ENCODE measurements at places on chromosomes 4 and X.
A peak's percentile ranks its signal among the peaks of the same experiment; 100 is the strongest.

DNA sequence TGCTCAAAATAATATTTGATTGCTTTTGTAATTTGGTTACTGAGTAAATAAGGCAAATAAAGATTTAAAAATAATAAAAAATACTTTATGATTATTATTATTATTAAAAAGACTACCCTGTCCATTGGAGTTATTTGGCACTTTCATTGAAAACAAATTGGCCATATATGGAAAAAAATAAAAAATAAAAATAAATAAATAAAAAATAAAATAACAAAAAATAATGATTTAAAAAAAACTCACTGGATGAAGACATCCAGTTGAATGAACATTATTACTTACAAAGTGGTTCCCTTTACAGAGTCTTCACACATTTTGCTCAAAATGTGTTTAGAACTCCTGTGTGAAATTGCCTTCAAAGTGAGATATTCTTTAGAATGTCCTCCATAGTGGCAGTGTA, 141.3 kb upstream of the ANXA3 start:
- DNase-seq = no peak

GRCh38 chr4:162865102-162865501, 301.6 kb downstream of the NAF1 start:
- DNase-seq = no peak

DNA sequence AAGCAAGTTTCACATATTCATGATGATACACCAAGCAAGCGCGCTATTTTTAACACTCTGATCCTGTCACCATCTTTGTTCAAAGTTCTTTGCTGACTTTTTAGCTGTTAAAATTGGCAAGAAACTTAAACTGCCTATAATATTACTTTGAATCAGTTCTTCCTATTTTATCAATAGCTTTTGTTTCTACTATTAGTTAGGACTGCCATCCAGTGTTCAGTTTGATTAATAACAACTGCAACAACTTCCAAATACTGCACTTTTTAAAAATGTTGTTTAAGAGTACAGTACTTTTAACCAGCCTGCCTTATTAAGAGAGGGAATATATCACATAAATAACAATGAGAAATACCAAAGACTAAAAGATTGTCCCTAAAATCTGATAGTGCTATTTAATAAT, 614.3 kb downstream of the FAM133A start:
- DNase-seq = no peak

DNA sequence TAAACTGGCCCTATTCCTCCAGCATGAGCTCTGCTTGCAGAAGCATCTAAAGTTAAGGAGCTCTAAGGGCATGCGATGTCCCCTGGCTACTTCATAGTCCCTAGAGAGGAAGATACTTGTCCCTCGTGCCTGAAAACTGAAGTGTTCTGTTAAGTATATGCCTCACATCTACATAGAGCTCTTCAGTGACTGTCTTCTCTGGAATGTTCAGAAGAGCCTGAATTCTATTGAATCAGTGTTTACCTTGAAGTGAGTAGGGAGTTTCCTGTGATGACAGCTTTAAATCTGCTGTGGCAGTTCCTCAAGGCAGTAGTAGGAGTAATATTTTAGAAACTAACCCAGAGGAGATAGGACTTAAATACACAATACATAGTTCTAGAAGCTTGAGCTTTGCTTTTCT, 111.2 kb downstream of the ZNF518B start:
- DNase-seq = no peak

DNA sequence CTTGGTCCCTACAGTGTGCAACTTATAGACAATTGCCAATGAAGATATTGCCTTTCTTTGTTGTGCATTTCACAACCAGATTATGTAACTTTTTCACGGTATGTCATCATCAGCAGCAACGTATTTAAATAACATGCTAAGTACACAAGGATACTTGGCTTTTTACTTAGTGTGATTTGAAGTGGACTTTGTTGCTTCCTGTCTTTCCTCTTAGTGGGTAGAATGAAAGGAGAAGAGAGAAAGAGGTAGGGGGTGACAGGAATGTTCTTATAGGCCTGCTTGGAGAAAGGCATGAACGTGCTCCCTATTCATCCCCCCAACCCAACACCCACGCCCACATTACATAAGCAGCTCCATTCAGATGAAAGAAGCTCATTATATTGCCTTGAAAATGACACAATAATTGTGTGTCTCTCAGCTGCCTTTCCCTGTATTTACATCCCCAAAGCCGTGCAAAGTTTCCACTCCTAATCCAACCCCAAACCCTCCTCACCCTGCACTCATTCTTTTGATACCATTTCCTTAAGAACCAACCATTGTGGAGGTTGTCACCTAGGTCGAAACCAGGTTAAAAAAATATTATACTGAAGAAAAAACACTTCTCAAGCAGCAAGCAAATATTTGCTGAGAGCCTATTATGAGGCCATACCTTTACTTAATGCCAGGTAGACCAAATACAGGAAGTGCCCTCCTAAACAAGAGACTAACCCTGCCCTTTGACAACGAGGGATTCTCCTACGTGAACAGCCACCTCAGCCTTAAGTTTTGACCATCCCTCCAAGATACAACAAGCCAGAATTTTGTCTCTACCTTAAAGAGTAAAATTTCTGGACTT, 25.2 kb upstream of the GK start:
- DNase-seq = no peak

DNA sequence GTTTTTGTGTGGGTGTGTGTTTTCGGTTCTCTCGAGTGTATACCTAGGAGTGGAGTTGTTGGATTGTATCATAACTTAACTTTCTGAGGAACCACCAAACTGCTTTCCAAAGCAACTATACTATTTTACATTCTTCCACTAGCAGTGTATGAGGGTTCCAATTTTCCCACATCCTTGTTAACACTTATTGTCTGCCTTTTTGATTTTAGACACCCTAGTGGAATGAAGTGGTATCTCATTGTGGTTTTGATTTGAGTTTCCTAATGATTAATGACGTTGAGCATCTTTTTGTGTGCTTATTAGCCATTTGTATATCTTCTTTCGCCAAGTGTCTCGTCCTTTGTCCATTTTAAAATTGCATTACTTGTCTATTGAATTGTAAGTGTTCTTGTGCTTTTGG, 118.6 kb downstream of the REPS2 start:
- no peak for DNase-seq

GRCh38 chrX:34612036-34612435, 45.0 kb downstream of the TMEM47 start:
- DNase-seq = peak; percentile 1

- DNase-seq = no peak
These were observed 245.0 kb upstream of the HTR2C start for GRCh38 chrX:114338870-114339269.

DNA sequence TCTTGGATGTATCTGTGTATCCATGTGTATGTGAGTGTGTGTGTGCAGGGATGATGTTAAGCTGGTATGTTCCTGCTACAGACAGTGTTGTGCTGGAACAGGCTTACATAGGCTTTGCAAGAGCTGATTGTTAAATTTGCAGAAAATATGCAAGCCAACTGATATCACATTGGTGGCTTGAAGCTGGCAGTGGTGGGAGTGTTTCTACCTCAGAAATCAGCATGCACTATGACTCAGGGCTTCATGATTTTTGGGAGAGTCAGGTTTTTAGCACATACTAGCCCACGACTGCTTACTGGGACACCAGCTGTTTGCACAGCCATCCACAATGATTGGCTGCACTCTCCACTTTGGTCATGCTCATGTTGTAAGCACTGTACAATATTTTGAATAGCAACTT, 261.8 kb downstream of the DHX15 start:
- DNase-seq = no peak

DNA sequence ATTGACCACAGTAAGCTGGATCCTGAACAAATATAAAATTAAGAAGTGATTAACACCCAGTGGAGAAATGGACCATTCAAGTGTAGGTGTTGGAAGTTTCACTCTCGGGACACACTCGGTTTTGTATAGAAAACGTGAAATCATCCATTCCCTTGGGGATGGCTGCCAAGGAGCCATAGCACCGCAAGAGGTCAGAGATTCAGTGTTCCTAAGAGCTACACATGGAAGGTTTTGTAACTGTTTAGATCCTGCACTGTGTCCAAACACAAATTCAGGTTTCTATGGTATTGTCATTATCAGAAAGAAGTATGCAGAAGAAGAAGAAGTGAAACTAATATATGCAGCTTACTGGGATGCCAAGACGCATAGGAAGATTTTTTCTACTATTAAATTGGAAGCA, 281.0 kb downstream of the LDB2 start:
- no peak for DNase-seq

GRCh38 chr4:100900134-100900533, 382.3 kb upstream of the EMCN start:
- no peak for DNase-seq

- DNase-seq = no peak
These were observed 140.0 kb downstream of the COL4A6 start for GRCh38 chrX:108298165-108298602.

- no peak for DNase-seq
These were observed 2.7 kb downstream of the KLF3 start for GRCh38 chr4:38666766-38667084.

DNA sequence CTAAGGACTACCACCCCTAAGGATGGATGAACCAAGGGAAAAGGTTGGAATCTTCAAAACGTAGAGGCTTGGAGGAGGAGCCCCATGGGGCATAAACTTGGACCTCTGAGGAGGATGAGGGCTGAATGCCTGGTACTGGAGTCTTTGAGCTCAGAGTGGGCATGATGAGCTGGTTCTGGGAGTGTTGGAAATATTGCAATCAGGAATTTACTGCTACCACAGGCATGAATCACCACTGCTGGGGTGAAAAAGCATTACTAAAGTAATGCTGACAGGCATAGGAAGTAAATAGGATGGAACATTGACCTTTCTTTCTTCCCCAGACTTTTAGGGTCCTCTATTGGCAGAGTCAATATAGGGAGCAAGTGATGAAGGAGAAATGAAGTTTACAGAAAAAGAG, 105.8 kb upstream of the RPS6KA3 start:
- DNase-seq = no peak

DNA sequence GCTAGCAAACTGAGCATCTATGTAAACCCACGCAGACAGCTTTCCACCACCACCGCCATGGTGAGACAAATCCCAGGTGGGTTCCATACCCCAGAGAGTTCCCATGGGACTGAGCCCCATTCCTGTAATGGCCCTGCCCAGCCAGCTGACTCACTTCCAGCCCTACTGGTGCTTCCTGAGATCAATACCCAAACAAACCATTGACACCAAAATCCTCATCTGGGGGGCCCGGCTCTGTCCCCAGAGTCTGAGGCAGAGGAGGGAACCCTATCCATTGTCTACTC, 30.1 kb upstream of the JAKMIP1 start:
- DNase-seq = no peak

GRCh38 chrX:134174273-134174660, 62.7 kb upstream of the CCDC160 start:
- no peak for DNase-seq

GRCh38 chrX:83416273-83416672, 91.8 kb upstream of the POU3F4 start:
- no peak for DNase-seq

DNA sequence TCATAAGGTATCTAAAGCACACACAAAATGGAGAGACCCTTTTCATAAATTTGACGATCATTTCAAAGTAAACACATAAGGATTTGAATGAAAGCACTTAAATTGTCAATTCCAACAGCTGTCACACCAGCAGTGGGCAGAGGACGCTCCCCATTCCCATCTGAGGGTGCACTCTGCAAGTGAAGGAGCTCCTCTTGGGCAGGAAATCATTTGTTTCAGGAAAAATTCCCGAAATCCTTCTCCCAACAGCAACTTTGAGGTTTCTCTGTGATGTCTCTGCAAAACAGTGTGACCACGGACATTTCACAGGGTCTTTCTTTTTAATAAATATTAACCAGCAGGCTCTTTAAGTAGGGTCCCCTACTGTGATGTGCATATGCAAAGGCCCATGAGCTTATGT, 111.0 kb downstream of the EPHA5 start:
- no peak for DNase-seq

GRCh38 chrX:64188901-64189300, 16.6 kb downstream of the AMER1 start:
- DNase-seq = no peak

GRCh38 chrX:47568656-47569295, 7.8 kb downstream of the ARAF start:
- no peak for DNase-seq

- no peak for DNase-seq
These were observed 59.3 kb downstream of the HADH start for GRCh38 chr4:108048997-108049396.

GRCh38 chr4:184657144-184657543, 7.6 kb downstream of the PRIMPOL start:
- no peak for DNase-seq

DNA sequence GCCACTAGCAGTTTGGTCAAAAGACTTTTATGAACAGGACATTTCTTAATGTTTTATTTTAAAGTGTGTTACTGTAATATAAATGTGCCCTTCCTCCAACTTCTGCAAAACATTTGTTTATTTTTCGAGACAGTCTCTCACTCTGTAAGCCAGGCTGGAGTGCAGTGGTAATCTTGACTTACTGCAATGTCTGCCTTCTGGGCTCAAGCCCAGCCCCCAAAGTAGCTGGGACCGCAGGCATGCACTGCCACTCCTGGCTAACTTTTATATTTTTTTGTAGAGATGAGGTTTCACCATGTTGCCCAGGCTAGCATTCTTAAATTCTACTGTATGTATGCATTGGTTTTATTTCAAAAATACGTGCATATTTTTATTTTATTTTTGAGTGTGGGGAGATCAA, 1201.9 kb downstream of the STIM2 start:
- DNase-seq = no peak
